ENCODE measurements at places on chromosomes 6 and 20. TPM values are rescaled to one million over a fixed set of nuclear protein-coding genes. Genes with fewer than 3 reads are reported as not detected.

The RNF39 gene
- total RNA-seq: not detected

The MLN gene
- not detected for total RNA-seq

The CST4 gene
- total RNA-seq: not detected

The GLP1R gene
- not detected for total RNA-seq

The MAK gene
- total RNA-seq: 0.15 TPM

The CBFA2T2 gene
- total RNA-seq: 1.7 TPM

Measured in bronchus fibroblast of lung (primary cell).